NCI-H187 (cell line): ENCODE measurements at places on chromosomes 7 and 10.

DNA sequence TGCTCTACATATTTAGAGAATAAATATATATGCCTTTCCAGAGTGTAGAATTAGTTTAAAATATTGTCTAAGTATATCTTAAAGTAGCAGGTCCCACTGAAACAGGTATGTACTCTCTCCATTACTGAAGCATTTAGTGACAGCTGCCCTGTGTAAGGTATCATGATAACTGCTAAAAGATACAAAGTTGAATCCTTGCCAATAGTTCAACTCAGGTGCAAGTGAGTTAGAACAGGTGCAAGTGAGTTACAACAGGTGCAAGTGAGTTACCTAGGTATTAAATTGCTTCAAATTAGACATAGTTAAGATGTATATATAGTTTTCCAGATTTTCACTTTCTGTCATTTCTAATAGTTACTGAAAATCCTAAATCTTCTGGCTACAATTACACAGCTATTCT lies 119.1 kb downstream of the CNOT4 start:
- DNase-seq = no peak

GRCh38 chr7:726084-726853 lies at the start of gene DNAAF5:
Gene DNAAF5, plus strand, starts transcription at chr7:726699. Its CDS starts 22 bp downstream, at chr7:726721.
- DNase-seq = peak; percentile 56

DNA sequence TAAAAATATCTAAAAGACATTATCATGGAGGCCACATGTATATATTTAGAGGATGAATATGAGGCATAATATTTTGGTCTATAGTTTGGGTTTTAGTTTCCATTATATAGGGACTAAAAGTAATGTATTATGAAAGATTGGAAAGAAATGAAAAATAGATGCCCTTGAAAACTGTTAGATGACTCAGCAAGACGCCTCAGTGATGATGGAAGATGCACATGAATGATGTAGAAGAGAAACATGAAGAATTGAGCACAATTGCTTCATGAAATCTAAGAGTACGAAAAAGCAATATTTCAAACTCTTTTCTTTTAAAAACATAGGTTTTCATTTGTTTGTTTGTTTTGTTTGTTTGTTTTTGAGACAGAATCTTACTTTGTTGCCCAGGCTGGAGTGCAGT lies 89.8 kb downstream of the ARL4A start:
- no peak for DNase-seq

DNA sequence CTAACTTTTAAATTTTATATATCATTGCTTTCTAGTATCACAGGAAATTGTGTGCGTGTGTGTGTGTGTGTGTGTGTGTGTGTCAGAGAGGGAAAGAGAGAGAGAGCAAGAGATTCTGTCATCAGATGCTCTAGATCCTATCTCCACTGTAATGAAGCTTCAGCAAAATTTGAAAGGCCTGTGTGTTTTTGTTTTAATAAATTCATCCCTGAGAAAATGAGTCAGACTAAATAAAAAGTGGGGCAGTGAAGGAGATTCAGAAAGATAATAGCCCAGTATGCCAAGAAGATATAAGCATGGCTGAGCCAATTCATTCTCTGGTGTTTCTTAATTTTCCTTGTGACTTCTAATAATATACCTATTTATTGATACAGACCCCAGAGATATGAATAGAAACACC lies 184.2 kb upstream of the TMEM196 start:
- no peak for DNase-seq

DNA sequence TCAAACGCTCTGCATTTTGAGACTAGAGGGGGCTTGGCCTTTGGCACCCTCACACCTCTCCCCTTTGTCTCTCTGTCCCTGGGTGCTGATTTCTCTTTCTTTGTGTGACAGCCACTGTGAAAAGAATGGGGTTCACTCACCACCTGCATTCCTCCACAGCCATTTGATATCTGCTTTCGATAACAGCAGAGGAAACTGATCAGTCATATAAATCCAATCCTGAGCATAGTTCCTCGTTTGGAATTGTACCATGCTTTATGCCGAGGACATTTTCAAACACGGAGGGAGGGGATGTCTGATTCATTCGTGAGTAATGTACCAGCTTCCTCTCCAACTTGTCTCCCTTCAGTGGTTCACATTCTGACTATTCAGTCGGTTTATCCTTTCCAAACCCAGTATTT lies 15.8 kb downstream of the MET start:
- no peak for DNase-seq

DNA sequence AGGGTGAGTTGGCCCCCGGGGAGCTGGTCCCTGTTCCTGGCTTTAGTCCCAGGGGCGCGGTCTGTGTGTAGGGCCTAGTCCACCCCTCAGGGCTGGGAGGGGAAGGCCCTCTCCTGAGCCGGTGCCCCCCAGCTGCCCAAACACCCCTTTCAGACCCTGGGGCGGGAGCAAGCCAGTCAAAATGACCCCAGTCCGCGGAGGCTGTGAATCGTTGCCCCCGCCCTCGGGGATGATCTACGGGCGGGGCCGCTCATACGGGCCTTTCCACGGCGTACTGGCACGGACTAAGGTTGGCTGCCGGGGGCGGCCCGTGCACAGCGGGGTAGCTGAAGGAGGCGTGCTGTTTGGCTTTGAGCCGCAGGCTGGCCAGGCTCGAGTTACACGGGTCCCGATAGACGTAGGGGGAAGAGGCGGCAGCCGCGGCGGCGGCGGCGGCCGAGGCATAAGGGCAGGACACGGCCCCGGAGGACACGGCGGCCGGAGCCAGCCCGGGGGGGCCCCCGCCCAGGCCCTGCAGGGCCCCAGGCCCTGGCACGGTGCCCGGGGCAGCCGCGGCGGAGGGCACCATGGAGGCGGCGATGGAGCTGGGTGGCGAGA lies 4.3 kb downstream of the ELOVL3 start:
- DNase-seq = peak; percentile 8

DNA sequence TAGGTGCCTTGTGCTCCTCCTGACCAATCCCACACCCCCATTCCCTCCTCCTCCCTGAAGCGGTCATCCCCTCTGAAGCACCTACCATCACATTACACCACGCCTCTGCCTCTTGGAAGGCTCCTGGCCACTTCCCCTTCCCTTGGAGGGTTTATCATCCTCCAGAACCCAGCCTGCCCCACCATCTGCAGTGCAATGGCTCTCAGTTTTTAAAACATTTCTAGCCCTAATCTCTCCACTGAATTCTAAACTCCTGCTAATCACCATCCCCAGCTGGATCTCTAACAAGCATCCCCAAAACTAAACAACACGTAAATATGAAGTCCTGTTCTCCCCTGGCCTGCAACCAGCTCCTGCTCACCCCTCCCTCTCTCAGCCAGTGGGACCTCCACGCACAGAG lies 70.6 kb downstream of the PIP4K2A start:
- no peak for DNase-seq

GRCh38 chr10:98038288-98038687 lies 7.9 kb upstream of the CRTAC1 start:
- no peak for DNase-seq

- DNase-seq = no peak
These were observed 9.2 kb upstream of the HNRNPF start for GRCh38 chr10:43417950-43418768.

- no peak for DNase-seq
These were observed 79.2 kb upstream of the PPP1R3C start for GRCh38 chr10:91711885-91712680.

DNA sequence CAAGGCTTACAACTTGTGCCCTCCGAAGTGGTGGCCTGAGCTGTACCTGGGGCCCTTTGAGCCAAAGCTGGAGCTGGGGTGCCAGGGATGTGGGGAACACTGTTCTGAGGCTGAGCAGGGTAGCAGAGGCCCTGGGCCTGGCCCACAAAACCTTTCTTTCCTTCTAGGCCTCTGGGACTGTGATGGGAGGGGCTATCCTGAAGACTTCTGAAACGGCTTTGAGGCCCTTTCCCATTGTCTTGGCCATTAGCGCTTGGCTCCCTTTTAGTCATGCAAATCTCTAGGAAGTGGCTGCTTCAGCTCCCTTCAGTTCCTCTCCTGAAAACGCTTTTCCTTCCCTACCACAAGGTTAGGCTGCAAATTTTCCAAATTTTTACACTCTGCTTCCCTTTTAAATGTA lies 16.8 kb upstream of the CRYGN start:
- DNase-seq = no peak

- no peak for DNase-seq
These were observed 4.3 kb downstream of the DAGLB start for GRCh38 chr7:6443372-6443941.

DNA sequence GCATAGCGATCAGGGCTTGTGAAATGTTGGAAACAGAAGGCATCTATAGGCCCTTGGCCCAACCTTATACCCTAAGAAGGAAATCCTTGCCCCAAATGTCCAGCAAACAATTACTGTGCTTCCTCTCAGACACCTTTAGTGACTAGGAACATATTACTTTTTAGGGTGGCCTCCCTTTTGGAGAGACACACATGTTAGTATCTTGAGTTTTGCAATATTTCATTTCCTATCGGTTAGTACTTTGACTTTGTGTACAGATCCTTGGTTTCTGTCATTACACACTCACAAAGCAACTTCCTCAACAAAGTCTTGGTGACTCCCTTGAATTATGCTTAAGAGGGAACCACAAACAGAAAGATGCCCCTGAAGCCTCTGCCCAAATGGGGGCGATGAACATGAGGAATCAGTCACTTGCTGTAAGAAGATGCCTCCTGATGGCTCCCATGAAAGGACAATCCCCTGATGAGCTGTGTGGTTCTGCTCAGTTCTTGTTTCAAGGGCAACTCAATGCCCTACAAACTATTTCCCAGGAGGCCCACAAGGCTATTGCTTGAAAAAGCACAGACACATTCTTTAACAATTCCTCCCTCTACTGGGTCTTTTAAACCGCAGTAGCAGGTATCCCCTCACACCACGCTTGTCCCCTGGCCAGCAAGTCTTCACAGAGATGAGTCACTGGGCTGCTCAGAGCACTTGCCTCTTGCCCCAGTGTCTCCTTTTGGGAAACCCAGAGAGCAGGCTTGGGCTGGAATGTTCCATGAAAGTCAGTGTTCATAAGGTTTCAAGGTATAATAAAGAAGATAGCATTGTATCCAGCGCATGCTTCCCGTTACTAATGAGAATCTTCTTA lies 196.2 kb downstream of the FANK1 start:
- DNase-seq = no peak

DNA sequence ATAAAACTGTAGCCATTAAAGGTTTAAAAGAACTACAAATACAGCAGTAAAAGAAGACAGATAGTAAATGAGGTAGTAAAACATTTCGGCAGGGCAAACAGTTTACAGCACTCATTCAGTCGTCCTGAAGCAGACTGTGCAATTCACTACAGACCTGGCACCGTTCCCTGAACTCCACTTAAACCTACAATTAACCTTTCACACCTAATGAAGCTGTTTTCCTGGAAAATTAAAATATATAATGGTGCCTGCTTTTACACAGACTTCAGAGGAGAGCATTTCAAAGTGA lies 335.3 kb downstream of the GFRA1 start:
- no peak for DNase-seq

DNA sequence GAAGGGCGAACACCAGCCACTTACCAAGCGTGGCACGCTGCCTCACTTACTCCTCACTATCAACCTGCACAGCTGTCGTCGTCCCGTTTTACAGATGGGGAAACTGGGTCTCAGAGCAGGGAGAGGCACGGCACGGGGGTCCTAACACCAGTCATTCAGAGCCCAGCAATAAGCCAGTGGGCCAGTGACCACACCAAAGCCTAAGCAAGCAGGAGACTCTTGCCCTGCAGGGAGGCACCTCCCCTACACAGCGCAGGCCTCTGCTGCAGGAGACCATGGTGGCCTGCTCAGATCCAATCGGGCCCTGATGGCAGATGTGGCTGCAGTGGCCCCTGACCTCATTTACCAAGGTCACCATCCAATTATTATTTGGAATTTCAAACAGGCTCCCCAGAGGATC lies 4.8 kb downstream of the SLIT1 start:
- DNase-seq = no peak

DNA sequence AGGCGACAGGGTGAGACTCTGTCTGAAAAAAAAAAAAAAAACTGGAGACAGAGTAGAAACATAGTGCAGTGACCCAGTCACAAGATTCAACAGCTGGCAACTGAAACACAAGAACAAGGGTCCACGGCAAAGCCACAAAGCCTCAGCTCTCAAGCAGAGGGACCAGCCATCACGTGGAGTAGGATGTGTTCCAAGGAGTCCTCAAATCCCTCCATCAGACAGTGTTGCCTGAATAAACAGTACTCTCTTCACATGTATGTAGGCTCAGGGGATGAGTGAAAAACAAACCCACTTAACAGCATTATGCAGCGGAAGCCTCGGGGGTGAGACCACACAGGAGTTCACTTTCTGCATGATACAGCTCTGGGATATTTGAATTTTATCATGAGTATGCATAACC lies 62.0 kb downstream of the SLIT1 start:
- peak; percentile 42 for DNase-seq

- DNase-seq = no peak
These were observed 70.1 kb downstream of the TNS3 start for GRCh38 chr7:47511699-47512370.

DNA sequence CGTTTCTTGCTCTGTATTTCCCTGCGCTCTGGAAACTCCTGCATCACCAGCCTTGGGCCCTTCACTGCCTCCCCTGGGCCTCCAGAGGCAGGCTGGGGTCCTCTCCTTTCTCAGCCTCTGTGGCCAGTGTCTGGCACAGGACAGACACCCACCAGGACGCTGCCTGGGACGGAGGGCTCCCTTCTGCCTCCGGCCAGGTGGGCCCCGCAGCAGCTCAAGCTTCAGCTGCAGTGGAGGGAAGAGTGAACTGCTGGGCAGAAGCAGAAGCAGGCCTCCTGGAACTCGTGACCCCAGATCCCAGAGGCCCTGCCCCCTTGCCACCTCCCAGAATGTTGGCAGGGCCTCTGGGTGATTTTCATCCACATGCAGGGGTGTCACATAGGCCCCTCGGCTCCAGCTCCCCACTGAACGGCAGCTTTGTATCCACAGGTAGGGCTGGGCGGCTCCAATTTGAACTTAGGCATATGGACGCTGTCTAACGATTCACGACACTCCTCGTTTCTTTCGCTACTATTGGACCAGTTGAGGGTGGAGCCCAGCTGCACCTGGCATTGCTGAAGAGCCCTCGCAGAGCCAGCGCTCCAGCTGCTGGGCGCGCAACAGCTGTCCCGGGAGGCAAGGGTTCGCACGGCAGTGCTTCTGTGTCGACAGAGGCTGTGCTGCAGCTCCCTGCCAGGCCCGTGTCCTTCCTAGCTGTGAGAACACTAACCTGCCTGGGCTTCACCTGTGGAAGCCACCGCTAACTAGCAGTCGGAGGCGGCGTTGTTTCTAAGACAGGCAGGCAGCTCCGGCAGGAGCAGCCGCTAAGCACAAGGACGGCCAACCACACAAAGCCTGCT lies 18.4 kb upstream of the GPR146 start:
- peak; percentile 84 for DNase-seq
